ENCODE measurements at places on chromosomes 7 and 10.

- DNase-seq, result no peak
Observed at GRCh38 chr10:73910401-73910763, 550 bp upstream of the PLAU start.

DNA sequence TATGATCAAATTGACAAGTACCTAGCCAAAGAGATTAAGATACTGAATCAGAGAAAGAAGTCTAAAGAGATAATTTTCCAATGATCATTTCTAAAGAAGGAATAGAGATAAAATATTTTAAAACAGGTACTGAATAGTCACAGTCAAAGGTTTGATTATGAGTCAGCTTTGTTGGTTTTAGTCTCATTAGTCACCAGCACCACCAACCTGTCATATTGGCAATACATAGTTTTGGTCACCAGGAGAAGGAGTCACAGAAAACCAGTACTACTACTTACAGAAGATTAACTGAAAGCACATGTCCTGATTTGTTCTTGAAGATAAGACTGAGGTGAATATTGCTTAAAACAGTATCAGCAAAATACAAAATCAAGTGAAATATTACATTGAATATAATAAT is 34.6 kb downstream of the ZEB1 start:
- no peak for DNase-seq

DNA sequence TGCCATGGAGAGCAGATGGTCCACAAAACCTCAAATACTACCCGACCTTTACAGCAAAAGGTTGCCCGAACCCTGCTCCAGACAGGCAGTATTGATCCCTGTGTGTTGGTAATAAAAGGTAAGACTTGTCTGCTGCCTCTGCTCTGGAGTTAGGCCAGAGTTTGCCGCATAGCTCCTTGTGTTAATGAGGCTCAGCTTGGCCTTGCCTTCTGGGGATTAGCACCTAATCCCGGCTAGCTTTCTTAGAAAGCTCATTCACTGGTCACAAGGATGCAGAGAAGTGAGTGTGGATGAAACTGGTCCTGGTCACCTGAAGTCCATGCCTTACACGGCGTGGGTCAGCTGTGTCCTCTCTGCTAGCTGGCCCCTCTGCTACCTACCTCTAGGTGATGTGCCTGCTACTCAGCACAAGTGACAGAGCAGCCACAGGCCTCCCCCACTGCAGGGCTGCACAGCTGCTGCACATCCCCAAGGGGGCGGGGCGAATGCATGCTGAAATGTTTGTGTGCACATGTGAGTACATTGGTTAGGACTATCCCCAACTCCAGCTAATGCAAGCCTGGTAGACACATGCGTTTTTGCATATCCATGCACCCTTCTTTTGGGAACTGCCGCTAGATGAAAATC is 31.7 kb upstream of the SYPL1 start:
- no peak for DNase-seq

GRCh38 chr7:141167381-141167964 is 93.6 kb downstream of the TMEM178B start:
- DNase-seq, result no peak

GRCh38 chr7:122616951-122617350 is 82.0 kb downstream of the RNF133 start:
- DNase-seq, result no peak

GRCh38 chr7:124192885-124193284 is 160.0 kb upstream of the TMEM229A start:
- DNase-seq, result no peak

- no peak for DNase-seq
Observed at GRCh38 chr7:4603843-4604231, 78.3 kb upstream of the FOXK1 start.

Measured in NCI-H526 treated with DMSO at 0.1 percent for 48 hours (cell line).